Stimulated activated memory B cell treated with anti-CD40 and anti-IgM and Interleukin-4, amounts not matched to agents 10 μg/mL and 1 μg/mL and 100 μg/mL, for 72 hours (primary cell): ENCODE measurements at places on chromosomes 3 and 15.

GRCh38 chr3:170222647-170223541 is 670 bp downstream of the PRKCI start:
- ATAC-seq = peak; percentile 65

DNA sequence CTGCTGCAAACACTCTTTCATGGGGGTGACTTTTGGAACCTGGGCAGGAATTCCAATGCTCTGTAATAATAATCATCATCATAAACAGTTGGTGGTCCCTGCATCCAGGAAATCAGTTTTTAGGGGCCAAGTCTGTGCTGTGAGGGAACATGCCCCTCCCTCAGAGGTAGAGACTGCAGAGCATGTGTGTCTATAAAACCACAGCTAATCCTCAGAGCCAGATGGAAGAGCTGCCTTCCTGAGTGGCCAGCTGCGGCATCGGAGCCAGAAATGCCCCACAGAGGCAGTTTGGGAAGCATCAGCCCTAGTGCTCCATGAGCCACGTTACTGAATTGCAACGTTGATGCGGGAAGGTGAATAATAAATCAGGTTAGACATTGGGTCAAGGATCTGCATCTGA is 12.9 kb upstream of the TPM1 start:
- ATAC-seq = no peak

DNA sequence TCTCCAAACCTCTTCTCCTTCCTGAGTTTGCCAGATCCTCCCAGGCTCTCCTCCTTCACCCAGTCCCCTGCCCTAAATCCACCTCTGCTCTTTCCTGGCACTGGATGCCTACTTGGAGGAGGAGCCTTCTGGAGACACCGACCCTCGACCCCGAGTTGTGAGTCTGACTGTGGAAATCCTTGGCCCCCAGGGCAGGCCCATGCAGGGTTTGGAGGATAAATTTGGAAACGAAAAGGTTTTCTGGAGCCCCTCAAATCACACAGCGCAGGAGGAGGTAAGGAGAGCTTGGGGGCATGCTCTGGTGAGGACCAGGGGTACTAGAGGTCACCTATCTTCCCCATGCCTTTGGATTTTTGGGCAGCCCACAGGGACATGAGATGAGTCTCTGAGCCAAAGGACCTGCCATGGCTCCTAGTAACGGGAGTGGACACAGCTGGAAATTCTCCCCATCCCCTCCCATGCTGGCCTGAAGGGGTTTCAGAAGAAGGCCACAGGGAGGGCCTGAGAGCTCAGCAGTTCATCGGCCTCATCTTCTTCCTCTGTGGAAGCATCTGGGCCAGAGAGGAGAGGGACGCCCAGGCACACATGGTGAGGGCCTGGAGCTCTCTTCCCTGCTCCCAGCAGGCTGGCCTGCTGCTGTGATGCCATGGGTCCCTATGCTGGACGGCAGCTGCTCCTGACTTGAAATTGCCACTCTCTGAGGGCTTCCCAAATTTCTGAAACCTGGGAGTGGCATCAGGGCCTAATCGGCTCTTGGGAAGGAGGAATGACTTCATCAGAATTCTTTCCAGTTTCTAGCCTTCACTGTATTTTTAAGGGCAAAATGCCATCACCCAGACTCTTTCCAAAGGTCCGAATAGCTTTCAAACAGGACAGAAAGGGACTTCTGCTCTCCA is 68.6 kb upstream of the ITGA11 start:
- no peak for ATAC-seq

DNA sequence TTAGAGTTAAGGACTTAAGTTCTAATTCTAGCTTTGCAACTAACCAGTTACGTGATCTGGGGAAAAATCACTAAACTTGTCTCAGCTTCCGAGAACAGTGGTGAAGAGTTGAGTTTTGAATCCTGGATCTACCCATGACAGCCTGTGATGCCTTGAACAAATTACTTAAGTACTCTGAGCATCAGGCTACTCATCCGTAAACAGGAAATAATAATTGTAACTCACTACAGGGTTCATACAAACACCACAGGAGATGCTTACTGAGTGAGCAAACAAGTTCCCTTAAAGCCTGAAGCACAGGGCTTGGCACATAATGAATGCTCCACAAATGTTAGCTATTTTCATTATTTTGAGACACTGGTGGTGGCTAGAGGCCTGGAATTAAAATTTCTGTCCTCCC is 158.8 kb downstream of the ERC2 start:
- ATAC-seq = no peak

DNA sequence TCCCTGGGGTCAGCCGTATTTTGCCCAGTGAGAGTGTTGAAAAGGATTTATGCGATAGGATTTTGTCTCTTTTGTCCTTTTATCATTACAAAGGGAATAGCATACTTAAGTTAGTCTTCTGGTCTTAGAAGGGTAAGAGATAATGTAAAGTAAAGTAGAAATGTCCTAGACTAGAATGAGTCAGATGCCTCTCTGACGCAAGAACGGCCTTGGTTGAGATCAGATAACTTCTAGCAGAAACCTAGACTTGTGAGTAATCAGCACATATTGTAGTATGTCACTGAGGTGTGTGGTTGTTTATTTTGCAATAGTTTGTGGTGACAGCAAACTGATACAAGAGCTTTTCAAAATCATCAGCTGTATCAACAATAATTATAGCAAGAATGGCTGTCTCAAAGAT is 866.1 kb downstream of the NSUN3 start:
- no peak for ATAC-seq

GRCh38 chr15:36407647-36408046 is 171.8 kb upstream of the CDIN1 start:
- ATAC-seq = no peak

DNA sequence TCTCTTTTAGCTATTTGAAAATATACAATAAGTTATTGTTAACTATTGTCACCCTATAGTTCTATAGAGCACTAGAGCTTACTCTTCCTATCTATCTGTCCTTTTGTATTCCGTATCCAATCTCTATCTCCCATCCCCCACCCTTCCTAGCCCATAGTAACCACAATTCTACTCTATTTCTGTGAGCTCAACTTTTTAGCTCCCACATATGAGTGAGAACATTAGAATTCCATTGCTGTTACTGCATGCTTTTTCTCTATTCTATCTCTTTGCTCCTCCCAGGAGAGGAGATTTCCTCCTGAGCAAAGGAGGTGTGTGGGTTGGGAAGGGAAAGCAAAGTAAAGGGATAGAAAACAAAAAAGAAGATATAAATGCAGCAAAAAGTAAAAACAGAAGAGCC is 105.6 kb upstream of the SLC4A7 start:
- ATAC-seq = no peak

- no peak for ATAC-seq
Measured at GRCh38 chr15:54082836-54083492, 104.7 kb downstream of the UNC13C start.

- ATAC-seq = no peak
Measured at GRCh38 chr3:138132239-138132638, at the start of gene A4GNT. Gene A4GNT, minus strand, starts transcription at chr3:138132390. Its CDS starts 1,134 bp downstream, at chr3:138131256.

DNA sequence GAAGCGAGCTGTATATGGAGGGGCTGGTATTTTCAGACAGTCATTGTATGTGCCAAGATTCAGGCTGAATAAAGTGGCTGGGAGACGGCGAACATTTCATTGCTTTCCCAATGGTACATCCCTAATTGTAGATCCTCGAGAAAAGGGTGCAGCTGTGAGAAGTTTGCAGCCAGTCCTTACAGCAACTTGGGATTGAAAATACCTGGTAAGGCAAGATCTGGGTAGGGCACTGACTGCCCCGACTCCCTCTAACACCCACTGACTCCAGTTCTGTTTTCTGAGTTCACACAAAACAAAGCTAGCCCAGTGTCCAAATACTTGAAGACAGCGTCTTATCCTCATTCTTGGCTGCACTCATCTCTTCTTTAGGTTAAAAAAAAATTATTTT is 63.7 kb downstream of the EDEM1 start:
- no peak for ATAC-seq

DNA sequence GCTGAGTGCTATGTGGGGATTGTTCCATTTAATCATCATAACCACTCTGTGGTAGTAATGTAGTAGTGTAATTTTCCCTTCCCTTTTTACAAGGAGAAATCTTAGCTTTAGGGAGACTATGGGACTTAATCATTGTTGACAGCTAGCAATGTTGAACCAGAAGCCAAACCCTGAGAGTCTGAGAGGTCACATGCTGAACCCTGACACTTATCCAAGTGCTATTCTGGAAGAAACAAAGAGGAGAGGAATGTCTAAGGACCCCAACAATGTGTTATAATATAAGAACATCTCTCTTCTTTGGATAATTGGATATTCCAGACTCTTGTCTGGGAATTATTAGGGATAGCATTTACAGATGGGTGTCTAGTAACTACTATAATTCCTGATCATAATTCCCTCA is 58.4 kb downstream of the GAP43 start:
- no peak for ATAC-seq

GRCh38 chr3:12458901-12459300 is 25.4 kb upstream of the TSEN2 start:
- no peak for ATAC-seq

- no peak for ATAC-seq
Measured at GRCh38 chr3:45412763-45413162, 24.4 kb downstream of the LARS2 start.
